ENCODE measurements at places on chromosomes 7 and 10.
A peak's percentile ranks its signal among the peaks of the same experiment; 100 is the strongest.

DNA sequence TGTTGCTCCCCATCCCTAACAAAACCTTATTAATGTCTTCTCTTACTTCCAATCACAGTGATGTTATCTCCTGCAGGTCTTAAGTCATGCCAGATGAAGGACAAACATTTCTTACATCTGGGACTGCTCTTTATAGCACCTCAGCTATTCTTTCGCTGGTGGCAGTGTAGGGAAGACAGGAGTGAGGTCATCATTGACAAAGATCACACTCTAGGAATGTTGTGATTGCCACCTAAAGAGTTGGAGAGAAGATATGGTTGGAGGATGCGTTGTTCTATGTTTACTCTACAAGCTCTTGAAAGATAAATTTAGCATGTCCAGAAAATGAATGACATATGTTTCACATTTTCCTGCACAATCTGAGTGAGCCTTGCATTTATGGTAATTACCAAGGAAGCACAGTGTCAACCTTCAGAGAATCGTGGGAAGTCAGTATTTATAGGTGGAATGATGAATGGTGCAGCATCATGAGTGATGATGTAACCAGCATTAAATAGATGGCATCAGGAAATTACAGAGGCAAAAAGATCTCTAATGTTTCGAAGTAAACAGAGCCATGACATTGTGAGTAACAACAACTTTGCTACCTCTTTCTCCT lies 188.1 kb upstream of the STEAP1 start:
- DNase-seq = no peak

DNA sequence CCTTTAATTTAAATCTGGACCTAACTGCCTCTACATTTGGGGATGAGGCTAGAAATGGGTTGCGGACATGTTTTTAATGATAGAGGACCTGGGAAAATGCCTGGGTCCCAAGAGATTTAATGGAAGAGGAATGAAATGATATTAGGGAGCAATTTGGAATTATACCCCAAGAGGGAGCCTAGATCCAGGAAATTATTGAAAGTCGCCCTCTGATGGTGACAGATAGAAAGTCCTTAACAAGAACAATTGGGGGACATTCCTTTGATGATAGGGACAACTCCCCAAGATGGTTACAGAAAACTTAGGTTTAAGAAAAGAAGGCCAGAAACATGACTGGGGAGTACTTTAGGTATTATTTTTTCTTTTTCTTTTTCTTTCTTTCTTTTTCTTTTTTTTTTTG lies 9.5 kb upstream of the TSGA13 start:
- no peak for DNase-seq

GRCh38 chr7:75072981-75073283 lies 670 bp downstream of the RCC1L start:
- DNase-seq = no peak

- DNase-seq = no peak
Measured at GRCh38 chr10:52283174-52283573, 30.9 kb upstream of the DKK1 start.

DNA sequence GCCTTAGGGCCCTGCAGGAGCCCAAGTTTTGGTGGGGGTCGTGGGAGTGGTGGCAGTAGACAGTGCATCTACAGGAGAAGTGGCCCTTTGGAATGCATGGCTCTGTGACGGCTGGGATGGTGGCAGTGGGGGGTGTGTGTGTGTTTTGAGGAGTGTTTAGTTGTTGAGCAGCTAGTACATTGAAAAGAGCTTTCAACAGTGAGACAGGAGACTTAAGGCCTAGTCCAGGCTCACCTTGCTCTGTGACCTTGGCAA lies 27.1 kb downstream of the ZNF775 start:
- no peak for DNase-seq

DNA sequence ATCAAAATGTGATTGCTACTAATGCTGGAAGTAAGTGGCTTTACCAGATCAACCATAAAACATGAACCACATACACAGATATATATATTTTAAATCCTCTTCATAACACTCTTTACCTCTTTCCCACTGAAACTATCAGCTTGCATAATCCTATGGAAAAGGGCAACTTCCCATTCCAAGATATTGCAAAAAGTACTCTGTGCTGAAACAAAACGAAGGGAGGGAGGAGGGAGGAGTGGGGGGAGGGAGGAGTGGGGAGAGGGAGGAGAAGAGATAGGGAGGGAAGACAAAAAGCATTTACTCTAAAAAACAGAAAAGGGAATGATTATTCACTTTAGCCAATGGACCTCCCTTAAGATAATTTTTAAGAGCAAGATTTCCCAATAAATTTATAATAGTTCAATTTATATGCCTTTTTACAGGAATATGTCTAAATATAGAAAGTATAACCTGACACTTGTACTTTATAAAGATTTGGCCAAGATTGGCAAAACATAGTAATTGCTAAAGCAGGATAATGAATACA lies 344.8 kb upstream of the NFE2L3 start:
- no peak for DNase-seq

GRCh38 chr7:23357190-23358093 lies 58.3 kb downstream of the MALSU1 start:
- DNase-seq = peak; percentile 38

DNA sequence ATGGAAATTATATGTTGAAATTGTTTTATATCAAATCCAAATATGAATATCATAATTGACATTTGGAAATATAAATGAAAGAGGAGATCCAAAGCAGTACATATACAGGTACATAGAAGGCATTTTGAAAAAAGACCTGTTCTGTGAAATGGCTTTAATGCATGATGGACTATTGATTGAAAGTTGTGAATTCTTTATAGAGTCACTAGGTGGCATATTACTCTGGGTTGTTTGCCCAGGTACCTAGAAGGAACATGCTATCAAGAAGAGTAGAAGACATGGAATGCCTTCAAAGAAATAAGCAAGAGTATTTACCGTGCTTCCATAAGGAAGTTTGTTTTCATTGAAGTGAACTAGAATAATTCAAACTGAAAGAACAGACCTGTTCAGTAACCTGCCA lies 160.0 kb upstream of the ANK3 start:
- no peak for DNase-seq

GRCh38 chr7:100493476-100494264 lies 9.9 kb downstream of the NYAP1 start:
- no peak for DNase-seq

- no peak for DNase-seq
Measured at GRCh38 chr10:47151920-47152319, 148.1 kb upstream of the GDF10 start.

DNA sequence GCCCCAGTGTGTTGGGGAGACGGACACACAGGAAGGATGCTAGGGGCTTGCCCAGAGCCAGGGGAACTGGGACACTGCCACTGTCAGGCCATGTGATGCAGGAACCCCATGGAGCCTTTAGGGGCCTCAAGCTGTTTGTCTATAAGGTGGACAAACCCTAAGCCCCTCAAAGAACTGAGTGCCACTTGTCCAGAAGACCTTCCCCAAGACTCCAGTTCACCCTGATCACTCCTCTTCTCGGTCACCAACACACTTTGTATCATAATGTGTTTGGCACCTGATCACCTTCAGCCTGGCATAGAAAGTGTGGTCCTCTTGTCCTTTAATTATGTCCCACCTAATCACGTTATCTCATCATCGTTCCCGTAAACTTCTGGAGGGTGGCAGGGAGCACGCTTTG lies 700 bp downstream of the H2BK1 start:
- no peak for DNase-seq

DNA sequence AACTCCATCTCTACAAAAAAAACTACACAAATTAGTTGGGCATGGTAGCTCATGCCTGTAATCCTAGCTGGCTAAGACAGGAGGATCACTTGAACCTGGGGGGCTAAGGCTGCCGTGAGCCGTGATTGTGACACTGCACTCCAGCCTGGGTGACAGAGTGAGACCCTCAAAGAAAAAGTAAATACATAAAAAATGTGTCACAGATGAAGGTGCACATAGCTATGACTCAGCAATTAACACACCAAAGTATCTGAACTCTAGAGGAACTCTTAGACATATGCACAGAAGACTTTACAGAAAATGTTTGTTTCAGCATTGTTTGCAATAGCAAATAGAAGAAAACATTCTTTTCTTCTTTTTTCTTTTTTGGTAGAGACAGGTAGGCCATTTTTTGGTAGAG lies 8.3 kb downstream of the C10orf62 start:
- DNase-seq = no peak

DNA sequence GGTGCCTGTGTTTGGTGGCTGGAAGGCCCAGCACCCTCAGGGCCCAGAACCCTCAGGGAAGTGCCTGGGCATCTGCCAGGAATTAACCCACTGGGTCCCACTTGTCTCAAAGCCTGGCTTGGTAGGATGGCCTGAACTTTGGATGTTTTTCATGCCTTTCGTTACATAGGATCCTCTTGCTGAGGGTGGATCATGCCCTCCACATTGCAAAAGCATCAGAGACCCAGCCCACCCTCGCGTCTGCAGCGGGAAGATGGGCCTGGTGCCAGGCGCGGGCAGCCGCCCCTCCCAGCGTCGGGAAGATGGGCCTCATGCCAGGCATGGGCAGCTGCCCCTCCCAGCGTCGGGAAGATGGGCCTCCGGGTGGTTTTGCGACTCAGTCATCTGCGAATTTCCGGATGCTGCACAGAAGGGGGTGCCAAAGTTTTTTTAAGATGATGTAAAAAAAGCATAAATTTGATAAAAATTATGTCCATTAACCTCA lies 51.9 kb upstream of the PRKAR1B start:
- no peak for DNase-seq

DNA sequence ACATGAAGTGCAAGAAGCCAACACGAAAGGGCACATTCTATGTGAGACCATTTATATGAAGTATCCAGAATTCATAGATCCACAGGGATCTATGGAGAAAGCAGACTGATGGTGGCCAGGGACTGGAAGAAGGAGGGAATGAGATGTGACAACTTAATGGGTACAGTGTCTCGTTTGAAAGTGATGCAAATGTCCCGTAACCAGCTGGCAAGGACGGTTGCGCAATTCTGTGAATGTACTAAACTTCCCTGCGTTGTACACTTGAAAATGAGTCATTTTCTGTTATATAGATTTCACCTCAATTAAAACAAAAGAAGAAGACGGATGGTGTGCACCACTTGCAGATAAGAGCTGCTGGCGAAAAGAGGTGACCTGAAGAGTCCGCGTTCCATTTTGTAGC lies 861.1 kb downstream of the TYW1 start:
- no peak for DNase-seq

- DNase-seq = no peak
Measured at GRCh38 chr10:130631142-130632096, 495.2 kb downstream of the GLRX3 start.

- no peak for DNase-seq
Measured at GRCh38 chr10:48759113-48759901, 74.6 kb downstream of the WDFY4 start.

DNA sequence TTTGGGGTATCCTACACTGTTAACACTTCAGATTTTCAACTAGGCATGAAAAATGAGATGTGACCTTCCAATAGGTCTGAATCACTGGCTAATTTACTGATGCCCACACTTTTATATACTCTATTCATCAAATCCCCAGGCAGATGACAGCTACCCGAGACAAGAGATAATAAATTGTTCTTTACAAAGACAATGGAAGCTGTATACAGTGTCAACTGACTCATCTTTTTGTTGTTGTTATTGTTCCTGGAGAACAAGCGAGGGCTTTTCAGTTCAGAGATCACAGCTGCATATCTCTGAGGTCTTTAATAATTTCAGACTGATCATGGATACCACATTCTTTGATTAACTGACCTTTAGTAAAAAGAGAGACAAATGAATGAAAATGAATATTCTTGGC lies 228.9 kb downstream of the SDHAF3 start:
- DNase-seq = no peak

- DNase-seq = no peak
Measured at GRCh38 chr7:12719141-12719919, 31.9 kb downstream of the ARL4A start.

- DNase-seq = no peak
Measured at GRCh38 chr7:99141841-99142726, 1.8 kb downstream of the SMURF1 start.

DNA sequence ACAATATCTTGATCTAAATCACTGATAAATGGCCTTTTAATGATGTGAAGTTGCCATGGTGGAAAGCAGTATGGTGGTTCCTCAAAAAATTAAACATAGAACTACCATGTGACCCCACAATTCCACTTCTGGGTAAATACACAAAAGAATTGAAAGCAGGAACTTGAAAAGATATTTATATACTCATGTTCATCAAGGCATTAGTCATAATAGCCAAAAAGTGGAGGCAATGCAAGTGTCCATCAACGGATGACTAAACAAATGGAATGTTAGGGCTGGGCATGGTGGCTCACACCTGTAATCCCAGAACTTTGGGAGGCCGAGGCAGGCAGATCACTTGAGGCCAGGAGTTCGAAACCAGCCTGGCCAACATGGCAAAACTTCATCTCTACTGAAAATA lies 2.0 kb upstream of the DNAJC12 start:
- DNase-seq = no peak

- DNase-seq = no peak
Measured at GRCh38 chr10:4569151-4569550, 256.9 kb upstream of the AKR1E2 start.

DNA sequence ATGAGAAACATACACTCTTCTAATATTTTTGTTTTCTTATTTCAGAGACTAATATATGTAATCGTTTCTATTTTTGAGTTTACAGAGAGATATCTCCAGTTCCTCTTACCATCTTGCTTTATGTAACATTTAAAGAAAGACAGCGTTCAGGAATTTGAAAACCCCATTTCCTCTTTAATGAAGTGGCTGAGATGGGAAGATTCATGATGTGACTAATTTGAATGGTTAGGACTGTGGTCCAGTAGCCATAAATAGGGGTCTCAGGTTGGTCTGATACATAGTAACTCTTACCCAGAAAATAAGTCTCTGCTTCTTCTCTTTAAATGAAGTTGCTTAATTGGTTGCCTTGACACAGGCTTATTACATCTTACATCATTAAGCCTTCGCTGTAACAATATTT lies 6.9 kb downstream of the KMT2E start:
- DNase-seq = no peak

GRCh38 chr10:99233000-99233688 lies 2.5 kb downstream of the HPSE2 start:
- DNase-seq = no peak

DNA sequence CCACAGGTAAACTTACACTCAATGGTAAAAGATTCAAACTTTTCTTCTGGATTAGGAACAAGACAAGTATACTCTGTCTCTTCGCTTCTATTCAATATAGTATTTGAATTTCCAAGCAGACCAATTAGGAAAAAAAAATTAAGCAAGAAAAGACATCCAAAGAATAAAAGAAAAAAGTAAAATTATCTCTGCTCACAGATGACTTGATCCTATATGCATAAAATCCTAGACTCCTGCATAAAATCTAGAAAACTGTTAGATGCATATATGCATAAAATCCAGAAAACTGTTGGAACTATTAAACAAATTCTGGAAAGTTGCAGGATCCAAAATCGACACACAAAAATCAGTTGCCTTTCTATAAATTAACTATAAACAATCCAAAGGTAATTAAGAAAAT lies at the start of gene OR13A1:
OR13A1 (minus strand) TSS at position 101 of the 400 bp plus-strand sequence. CDS start 11,186 bp downstream, outside the sequence.
- no peak for DNase-seq

- DNase-seq = no peak
Measured at GRCh38 chr10:47214520-47214919, 85.5 kb upstream of the GDF10 start.
